H4 (cell line): ENCODE measurements at places on chromosomes 1 and 21. TPM values are rescaled to one million over a fixed set of nuclear protein-coding genes. Genes with fewer than 3 reads are reported as not detected.

GRCh38 chr21:38567335-38567969 lies 69.2 kb upstream of the ERG start:
- DNase-seq, result no peak

- DNase-seq, result no peak
Measured at GRCh38 chr1:55618199-55618598, 403.0 kb upstream of the USP24 start.

DNA sequence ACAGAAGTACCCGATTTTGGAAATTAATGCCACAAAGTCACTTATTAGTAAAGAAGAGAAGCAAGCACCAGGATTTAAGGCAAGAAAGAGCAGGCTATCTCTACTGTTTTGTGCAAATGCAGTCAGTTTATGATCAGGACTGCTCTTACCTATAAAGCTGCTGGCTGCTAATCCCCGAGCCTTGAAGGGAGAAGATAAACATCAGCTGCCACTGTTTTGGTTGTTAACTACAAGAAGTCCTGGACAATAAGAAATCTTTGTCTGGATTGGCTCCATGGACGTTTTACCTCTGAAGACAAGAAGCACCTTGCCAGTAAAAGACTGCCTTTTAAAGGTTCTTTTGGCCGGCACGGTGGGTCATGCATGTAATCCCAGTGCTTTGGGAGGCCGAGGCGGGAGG lies 21.4 kb downstream of the FRRS1 start:
- DNase-seq, result no peak

DNA sequence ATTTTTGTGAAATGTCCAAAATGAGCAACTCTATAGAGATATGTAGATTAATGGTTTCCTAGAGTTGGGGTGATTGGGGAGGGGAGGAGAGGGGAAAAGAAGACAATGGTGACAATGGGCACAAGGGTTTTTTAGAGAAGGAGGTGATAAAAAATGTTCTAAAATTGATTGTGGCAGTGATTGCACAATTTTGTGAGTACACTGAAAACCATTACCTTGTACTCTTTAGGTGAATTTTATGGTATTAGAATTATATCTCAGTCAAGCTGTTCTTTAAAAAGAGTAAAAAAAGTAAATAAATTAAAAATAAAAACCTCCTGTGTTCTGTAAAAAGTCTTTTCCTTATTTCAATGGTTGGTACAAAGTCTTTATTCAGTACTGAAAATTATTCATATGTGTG lies 330.2 kb downstream of the PTBP2 start:
- no peak for DNase-seq

DNA sequence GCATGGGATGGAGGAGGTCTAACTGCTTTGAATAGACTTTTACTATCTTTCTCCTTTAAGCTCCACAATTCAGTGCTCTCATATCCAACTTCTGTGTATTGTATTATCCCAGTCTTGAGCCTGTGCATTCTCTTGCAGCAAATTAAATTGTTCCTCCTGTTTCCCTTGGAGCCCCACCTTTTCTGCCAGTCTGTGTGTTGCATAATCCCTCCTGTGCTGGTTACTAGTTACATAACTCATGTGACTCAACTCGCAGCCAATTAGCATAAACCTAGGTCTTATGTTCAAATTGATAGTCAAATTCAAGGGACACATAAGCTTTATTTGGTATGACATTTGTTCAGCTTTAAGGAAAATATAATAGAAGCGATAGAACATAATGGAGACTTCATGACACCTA lies 1863.5 kb downstream of the MRPL39 start:
- DNase-seq, result no peak

LEFTY2 gene
- total RNA-seq, result not detected in 2 replicates

TMPRSS2 gene
- total RNA-seq, result 0.10 TPM in 1 of 2 replicates, not detected in the other
